CD4-positive, alpha-beta T cell treated with Interleukin-1 beta for 1 hour (primary cell): ENCODE measurements at places on chromosomes 6 and 20.

DNA sequence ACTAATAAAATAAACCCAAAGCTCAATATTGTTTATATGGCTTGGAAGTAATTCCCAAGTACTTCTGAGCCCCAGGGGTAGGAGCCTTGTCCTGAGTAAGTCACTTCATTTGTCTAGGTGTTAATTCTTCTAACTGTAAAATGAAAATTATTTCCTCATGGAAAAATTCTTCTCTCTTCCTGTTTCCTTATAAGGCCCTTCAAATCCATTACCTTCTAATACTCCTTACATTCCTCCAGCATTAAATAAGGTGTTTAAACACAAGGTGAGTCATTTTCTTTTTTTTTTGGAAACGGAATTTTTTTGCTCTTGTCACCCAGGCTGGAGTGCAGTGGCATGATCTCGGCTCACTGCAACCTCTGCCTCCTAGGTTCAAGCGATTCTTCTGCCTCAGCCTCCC lies 41.9 kb downstream of the PRR18 start:
- DNase-seq: no peak

- no peak for DNase-seq
These were observed 8.3 kb downstream of the FAM110A start for GRCh38 chr20:841568-842546.

DNA sequence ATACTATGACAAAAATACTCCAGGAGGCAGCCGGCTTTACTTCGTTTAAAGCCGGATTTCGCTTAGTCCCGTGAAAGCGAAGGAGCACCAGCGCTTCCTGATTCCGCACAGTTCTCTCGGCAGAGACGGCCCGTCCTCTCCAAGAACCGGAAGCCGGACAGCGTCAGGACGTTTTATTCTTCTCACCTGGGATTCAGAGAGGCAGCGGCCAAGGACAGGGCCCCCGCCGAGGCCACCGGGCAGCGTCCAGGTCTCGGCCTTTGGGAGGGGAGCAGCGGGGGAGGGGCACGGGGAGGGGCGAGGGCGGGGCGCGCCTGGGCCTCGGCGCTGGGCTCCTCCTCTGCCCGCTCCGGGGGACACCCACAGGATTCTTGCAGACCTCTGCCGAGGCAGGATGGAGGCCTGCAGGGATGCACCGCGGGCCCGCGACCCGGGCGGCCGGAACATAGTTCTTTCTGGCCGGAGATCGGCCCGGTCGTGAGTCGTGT lies 2.8 kb upstream of the DIDO1 start:
- peak; percentile 58 for DNase-seq

DNA sequence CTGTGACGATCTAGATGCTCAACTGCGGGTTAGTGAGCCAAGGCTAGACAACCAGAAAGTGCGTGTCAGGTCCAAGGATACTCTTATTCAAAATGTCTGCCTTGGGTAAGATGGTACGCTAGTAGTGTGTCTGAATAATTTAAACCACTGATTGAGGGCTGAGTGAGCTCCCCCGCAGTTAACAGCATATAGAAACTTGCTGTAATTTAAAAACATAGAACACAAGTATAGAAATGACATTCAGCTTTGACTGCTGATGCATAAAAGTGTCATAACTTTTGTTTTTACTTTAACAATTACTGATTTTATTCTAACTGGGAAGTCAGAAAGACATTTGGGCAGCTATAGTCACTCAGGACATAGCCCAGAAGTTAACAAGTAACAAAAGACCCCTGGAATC lies 45.6 kb upstream of the SLC22A1 start:
- DNase-seq: no peak

DNA sequence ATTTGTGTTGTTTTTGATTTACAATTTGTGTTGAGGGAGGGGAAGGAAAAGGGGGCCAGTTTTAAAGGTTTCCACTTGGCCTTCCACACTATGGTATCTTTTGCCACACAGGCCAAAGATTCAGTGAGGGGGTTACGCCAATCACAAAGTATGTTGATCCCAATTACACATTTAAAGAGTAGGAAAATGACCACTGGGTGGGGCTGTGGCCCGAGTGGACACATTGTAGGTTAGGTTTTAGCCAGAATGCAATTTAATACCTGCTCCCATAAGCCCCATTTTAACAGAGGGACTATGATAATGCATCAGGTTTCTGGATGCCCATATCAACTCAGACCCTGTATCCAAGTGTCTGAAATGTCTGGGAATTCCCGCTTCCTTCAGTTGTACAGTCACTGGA lies 15.6 kb downstream of the VGLL2 start:
- DNase-seq: no peak

- DNase-seq: no peak
These were observed 20.5 kb upstream of the NT5E start for GRCh38 chr6:85429346-85429745.

DNA sequence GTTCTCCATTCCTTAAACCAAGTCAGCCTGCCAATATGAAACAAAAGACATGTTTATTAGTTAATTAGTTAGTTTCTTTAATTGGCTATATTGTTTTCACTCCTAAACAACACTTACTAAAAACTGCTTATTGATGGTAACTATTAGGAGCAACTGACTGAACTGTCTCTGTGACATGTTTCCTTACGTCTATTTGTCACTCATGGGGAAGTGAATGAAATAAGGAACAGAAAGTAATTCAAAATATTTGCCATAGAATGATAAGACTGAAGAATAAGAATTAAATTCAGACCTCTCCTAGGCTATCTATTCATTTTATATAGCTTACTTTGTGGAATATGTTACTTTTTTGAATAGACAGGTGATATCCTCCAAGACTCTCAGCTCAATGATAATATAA lies 217.2 kb downstream of the LAMA2 start:
- no peak for DNase-seq

- DNase-seq: no peak
These were observed 46.4 kb downstream of the UTRN start for GRCh38 chr6:144331491-144331969.

DNA sequence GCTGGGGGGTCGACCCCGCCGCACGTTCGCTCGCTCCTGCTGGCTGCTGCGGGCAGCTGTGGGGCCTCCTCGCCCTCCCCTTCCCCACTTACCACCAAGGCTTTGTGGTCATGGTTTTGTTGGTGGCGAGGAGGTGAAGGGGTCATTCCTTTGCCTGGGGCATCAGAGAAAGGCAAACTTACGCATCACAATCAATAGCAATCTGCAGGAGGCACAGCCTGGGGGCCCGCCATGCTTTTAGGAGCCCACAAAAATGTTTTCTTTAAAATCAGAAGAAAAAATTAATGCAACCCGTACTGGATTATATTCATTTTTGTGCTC lies 137.0 kb downstream of the IMPG1 start:
- no peak for DNase-seq

GRCh38 chr6:141359953-141360352 lies 772.8 kb upstream of the GJE1 start:
- DNase-seq: no peak

DNA sequence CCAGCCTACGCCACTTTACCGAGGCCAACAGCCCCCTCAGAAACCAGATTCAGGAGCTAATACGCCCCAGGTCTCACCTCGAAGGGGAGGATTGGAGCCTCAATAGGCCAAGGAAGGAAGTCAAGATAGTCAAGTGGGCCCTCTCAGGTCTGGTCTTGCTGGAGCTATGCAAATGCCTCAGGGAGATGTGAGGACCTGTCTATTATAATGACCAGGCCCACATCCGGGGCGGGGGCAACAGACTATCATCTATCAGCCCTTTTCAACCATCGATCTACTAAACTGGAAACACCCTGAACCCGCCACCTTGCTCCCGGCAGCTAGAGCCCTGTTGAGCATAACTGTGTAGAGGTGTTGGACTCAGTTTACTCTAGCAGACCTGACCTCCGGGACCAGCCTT lies 12.7 kb upstream of the GSTA3 start:
- DNase-seq: no peak

GRCh38 chr20:32612351-32613191 lies 27.4 kb upstream of the NOL4L start:
- no peak for DNase-seq

DNA sequence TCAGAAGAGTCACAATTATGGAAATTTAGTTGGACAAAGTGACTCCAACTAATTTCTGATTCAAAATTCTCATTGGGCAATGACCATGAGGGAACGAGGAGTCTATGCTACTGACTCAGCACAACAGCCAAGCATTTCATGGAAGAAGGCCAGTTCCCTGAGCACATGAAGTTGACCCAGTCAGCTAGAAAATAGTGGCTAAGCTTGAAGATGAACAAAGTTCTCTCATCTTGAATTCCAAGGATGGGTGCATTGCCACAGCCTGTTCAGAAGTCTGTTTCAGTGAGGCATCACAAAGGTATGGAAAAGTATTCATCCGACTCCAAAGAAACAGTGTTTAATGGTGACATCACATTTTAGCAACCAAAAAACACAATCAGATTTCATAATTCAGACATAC lies 676.9 kb downstream of the HACE1 start:
- DNase-seq: no peak

DNA sequence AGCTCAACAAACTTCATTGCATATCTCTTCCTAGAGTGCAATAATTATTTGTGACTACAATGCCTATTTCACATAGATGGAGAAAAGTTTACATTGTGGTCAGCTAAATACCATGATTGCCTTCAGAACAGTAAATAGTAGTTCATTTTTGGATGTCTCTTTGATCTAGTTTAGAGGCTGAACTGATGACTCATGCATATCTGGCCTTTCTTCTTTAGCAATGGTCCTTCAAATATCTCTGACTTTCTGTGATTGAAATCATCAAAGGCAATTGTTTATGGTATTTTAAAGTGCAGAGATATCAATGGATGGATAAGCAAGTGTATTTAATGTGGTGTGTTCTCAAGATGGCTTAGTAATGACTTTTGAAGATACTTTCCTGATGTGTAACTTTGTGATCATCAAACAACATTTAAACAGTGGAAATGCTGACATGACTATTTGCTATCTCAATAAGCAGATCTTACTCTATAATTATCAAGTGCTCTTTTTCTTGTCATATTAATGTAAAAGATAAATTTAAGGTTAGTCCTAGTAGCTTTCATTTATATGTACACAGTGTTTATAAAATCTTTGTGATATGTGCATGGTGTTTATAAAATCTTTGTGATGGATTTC lies 523.7 kb upstream of the SLC35B3 start:
- DNase-seq: no peak

DNA sequence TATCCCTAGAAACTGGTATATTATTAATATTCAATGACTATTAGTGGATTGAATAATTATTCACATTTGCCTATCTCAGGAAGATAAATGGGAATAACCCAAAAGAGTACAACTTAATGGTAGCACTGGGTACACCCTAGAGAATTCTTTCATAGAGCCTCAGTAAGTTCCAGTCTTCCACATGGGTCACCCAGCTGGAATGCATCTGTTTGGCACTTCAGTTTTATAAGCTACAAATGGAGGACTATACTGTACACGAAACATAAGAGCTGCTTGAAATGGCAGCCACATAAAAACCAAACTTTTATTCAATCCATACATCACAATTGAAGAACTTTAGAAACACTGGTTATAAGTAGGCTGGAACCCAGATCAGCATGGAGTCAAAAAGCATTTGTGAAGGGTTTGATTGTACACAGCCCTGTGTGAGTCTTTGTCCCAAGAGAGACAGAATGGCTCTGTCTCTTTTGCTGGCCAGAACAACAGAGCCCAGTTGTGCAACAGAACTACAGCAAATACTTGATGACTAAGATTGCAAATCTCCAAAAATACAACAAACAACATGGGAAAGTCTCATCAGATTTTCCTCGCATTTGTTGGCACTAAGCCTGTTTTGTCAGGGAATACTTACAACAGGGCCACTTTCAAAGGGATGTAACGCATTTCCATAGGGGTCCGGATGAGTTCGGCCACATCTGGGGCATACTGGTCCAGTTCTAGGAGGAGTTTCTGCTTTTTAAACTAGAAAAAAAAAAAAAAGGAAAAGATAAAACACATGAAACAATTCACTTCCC lies 39.5 kb downstream of the PIGU start:
- DNase-seq: no peak

DNA sequence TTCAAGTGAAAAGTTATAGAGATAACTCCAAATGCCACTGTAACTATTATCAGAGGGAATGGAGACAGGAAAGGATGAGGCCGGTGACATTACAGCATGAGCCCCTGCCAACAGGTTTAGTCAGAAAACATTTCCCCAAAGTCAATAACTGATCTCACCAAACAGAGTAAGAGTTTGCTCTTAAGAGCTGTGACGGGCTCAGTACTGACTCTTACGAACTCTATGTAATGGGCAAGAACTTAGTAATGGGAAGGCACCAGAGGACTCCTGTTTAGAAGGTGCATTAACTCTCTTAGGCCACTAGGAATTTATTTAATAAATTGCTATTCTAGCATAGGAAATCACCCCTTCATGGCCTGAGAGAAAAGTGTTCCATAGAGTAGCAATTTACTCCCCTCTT lies 76.8 kb downstream of the SAMD5 start:
- no peak for DNase-seq

- DNase-seq: no peak
These were observed 18.3 kb upstream of the AGPAT4 start for GRCh38 chr6:161292145-161292544.
